Substantia nigra (tissue), 51 donors: ENCODE measurements at places on chromosomes 4 and X.

DNA sequence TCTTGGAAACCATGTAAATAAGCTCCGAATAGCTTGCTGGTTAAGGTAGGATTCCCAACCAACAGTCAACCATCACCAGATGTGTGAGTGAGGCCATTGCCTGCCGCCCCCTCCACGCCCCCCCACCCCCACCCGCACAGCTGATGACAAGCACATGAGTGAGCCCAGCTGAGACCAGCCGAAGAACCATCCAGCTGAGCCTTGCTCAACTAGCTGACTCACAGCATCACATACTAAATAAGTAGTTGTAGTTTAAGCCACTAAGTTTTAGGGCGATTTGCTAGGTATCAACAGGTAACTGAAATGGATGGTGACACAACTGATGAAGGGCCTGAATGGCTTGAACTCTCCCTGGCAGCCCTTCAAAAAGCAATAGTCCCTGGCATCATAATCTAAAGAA lies 1.6 kb upstream of the CCDC149 start:
- no peak for DNase-seq

DNA sequence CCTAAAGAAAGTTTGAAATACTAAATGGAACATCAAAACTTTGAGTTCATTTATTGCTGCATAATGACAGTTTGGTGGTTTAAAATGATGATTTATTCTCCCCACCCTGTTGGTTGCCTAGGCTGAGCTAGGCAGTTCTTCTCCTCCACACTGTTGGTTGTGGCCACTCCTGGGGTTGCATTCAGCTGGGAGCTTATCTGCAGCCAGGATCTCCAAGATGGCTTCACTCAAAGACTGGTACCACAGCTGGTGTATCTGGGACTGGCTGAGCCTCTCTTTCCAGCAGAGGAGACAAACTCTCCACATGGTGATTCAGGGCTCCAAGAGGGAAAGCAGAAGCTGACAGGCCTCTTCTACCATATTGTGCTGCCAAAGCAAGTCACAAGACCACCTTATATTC lies 33.1 kb downstream of the MSL3 start:
- no peak for DNase-seq

DNA sequence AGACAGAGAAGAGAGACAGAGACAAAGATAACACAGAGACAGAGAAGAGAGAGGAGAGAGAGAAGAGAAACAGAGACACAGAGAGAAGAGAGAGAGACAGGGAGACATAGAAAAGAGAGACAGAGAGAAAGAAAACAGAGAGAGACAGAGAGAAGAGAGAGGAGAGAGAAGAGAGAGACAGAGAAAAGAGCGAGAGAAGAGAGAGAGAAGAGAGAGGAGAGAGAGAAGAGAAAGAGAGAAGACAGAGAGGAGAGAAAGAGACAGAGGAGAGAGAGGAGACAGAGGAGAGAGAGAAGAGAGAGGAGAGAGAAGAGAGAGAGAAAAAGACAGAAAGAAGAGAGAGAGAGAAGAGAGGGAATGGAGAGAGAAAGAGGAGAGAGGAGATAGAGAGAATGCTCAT lies 601.1 kb upstream of the PRKX start:
- no peak for DNase-seq

GRCh38 chrX:44903107-44903506 lies 30.1 kb downstream of the KDM6A start:
- no peak for DNase-seq

DNA sequence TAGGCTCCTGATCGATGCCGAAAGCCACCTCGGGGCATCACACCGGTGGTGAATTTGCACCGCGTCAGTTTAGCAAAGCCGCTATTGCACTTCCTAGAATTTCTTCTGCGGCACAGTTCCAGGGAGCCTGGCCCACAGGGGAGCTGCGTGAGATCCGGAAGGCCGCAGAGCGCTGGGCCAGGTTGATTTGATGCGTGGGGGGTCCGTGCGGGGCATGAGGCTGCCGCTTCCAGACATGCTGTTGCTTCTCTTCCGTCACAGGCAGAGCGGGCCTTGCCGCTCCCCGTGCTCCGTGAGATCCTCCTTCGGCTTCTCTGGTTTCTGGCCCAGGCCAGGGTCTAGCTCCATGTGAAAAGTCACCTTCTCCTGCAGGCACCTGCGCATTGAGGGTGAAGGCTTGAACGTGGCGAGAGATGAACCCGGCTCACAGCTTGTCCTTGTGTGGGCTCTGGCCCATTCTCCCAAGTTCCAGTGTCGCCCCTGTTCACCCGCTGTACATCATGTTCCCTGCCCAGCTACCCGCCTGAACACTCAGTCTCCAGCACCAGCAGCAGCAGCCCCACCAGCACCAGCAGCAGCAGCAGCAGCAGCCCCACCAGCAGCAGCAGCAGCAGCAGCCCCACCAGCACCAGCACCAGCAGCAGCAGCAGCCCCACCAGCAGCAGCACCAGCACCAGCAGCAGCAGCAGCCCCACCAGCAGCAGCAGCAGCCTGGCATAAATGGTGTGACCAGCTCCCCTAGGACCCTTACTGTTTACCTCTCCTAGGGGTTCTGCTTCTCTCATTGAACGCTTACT lies 131.2 kb downstream of the TRIML1 start:
- DNase-seq = no peak

GRCh38 chrX:136493011-136493410 lies 4.4 kb upstream of the HTATSF1 start:
- DNase-seq = no peak

GRCh38 chr4:109985993-109986974 lies 73.6 kb downstream of the EGF start:
- no peak for DNase-seq

GRCh38 chr4:33316033-33316432 lies 2595.9 kb downstream of the PCDH7 start:
- no peak for DNase-seq

- no peak for DNase-seq
Observed at GRCh38 chr4:63049278-63049677, 1360.0 kb downstream of the TECRL start.

- no peak for DNase-seq
Observed at GRCh38 chrX:14232688-14233087, 203.0 kb upstream of the GEMIN8 start.

GRCh38 chr4:165198329-165198728 lies 9.0 kb upstream of the KLHL2 start:
- DNase-seq = no peak

DNA sequence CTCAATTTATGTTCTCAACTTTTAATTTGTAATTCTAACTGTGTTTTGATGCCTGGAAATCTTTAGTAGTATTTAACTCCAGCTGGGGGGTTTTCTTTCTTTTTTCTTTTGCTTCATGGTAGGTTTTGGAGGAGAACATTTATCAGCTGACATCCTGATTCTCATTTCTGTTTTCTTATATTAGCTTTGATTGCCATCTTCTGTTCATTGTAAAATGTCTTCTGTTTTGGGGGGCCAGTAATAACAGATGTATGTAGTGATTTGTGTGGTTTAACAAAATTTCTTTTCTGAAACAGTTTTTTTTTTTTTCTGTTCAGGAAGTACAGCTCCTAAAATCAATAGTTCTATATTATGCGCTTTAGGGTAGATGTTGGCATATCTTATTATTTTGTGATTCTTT lies 182.2 kb downstream of the GABRB1 start:
- DNase-seq = no peak

DNA sequence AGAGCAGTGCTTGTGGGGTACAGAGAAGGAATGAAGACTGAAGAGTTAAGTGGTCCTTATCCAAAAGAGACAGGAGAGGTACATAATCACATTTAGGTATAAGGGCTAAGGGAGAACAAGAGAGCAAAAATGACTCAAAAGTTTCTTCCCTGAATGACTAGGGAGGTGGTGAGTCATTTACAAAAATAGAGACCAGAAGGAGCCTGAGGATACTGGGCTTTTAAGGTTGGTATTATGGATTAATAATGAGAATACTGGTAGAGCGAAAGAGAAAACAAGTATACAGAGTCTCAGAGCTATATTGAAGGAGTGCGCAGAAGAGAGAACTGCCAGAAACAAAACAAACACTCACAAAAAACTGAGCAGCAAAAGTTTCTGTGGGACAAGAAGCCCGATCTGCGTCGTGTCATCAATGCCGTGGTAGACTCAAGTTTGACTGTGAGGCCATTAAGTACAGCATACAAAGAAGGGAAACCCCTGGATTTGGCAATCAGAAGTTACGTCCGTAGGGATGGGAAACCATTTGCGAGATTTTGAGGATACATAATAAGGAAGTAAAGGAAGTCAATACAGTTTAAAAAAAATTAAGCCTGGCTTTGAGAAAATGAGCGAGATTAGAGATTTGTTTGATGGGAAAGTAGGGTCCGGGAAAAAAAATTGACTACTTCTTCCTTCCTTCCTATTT lies 129.1 kb upstream of the STIM2 start:
- no peak for DNase-seq

GRCh38 chr4:20844311-20844710 lies 144.1 kb downstream of the PACRGL start:
- no peak for DNase-seq

GRCh38 chrX:11111947-11112346 lies 815 bp downstream of the HCCS start:
- DNase-seq = no peak

- DNase-seq = no peak
Observed at GRCh38 chr4:100106982-100107381, 83.3 kb downstream of the DDIT4L start.

- no peak for DNase-seq
Observed at GRCh38 chr4:112752061-112752460, 115.1 kb downstream of the LARP7 start.

GRCh38 chr4:8150152-8151090 lies 8.2 kb downstream of the ABLIM2 start:
- DNase-seq = no peak

- DNase-seq = no peak
Observed at GRCh38 chr4:24274381-24274941, 309.9 kb downstream of the DHX15 start.

DNA sequence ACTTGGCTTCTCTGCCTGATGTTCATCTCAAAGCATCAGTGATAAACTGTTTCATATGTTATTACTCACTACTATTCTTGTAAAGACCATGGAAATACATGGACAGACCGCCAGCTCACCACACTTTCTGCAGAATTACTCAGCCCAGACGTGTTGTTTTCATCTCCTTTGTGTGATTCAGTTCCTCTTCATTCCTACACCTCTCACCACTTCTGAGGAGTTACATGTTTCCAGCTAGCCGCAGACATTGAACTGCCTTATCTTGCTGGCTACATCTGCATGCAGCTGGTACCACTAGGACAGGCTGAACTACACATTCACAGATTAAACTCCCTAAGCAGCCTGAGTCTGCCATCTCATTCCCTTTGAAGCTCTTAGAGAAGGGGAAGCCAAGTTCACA lies 443.2 kb upstream of the FGF16 start:
- no peak for DNase-seq

GRCh38 chr4:135418353-135418752 lies 1216.8 kb upstream of the PABPC4L start:
- no peak for DNase-seq

DNA sequence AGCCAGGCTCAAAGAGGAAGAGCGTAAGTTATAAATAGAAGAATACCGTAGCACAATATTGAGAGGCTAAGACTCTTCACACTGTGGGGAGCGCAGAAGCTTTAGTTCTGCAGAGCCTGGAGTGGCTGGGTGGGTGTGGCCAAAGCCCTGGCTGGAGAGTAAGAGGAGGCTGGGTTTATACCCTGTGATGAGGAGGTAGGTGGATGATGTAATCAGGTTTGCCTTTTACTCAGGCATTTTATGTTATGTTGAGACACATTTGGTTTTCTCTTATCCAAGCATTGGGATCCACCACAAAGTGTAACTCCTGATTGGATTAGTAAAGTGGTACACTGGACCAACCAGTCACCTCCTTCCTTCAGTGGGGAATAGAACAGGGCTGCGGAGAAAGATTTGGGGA lies 13.9 kb downstream of the CDS1 start:
- DNase-seq = no peak

DNA sequence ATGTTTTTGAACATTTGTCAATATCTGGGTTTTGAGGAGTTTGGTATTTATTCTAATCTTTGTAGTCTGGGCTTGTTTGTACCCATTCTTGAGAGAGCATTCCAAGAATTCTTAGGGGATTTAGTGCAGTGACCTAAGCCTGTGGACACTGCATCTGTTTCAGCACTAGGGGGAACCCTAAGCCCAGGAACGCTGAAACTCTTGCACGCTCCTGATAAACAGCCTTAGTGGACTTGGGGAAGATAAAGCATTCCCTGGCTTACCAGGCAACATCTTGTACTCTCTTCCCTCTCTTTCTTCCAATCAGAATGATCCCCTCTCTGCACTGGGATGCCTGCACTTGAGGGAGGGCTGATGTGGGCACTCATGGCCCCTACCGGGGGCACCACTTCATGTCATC lies 654.9 kb upstream of the HTR2C start:
- DNase-seq = no peak

DNA sequence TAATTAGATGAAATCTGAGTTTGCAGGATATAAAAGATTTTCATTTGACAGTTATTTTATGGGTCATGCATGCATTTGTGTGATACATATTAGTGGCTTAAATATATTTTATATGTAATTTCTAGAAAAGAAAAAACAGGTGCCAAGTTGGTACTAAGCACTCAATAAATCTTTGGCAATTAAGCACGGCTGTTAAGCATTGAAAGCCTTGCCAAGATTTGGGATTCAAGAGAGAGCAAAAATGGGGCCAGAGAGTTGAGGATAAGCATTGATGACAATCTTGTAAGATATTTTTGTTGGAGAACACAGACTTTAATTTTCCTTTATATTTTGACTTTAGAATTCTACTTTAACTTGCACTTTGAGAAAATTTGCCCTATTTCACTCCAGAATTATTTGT lies 249.8 kb upstream of the MAD2L1 start:
- DNase-seq = no peak

DNA sequence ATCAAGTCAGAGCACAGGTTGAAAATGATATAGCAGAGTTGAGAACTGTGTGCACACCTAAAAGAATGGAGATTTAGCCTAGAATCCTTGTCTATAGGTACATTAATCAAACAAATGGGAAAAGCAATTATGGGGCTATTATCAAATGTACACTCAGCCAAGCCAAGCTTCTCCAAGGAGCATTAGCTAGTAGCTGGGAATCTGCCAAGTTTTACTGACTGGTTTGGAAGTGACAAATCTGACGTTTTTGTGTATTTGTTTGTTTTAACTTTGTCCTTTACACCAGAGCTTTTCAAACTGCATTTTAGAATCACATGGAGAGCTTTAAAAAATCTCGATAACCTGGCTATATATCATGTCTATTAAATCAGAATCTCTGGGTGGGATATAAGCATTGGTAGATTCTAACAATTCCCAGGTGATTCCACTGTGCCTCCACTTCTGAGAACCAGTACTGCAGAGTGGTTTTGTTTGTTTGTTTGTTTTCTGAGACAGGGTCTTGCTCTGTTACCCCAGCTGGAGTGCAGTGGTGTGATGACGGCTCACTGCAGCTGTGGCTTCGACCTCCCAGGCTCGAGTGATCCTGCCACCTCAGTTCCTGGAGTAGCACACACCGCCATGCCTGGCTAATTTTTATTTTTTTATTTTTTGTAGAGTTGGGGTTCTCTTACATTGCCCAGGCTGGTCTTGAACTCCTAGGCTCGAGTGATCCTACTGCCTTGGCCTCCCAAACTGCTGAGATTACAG lies 279.8 kb downstream of the UNC5C start:
- no peak for DNase-seq

DNA sequence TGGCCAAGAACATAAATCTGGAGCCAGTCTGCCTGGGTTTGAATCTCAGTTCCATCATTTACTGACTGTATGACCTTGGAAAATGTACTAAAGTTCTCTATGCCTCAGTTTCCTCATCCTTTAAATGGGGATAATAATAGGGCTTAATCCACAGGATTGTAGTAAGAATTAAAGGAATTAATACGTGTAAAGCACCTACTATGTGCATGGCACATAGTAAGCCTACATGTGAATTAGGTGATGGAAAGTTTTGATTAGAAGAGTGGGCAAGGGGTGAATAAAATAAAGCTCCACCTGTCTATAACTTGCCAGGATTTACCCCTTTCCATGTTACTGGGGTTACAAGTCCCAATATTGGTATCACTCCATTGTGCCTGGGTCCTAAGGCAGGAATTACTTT lies 35.8 kb upstream of the IL13RA2 start:
- DNase-seq = no peak
